ENCODE measurements at places on chromosomes 1 and 21. TPM values are rescaled to one million over a fixed set of nuclear protein-coding genes. Genes with fewer than 3 reads are reported as not detected.

The NCAM2 gene
- total RNA-seq, result 5.2 TPM

The PCSK9 gene
- total RNA-seq, result 0.26 TPM

The FCRL3 gene
- total RNA-seq, result not detected

The PIGM gene
- total RNA-seq, result 6.3 TPM

The ARHGEF10L gene
- 4.4 TPM for total RNA-seq

The PLA2G2C gene
- not detected for total RNA-seq

The SPATA46 gene
- not detected for total RNA-seq

The KRTAP11-1 gene
- not detected for total RNA-seq

The AADACL3 gene
- not detected for total RNA-seq

The RGS13 gene
- total RNA-seq, result not detected

The TTC24 gene
- total RNA-seq, result not detected

The AADACL4 gene
- not detected for total RNA-seq

The SYT2 gene
- total RNA-seq, result 0.03 TPM

The TGFB2 gene
- total RNA-seq, result 2.1 TPM

The SOX13 gene
- 9.7 TPM for total RNA-seq

The PRR9 gene
- not detected for total RNA-seq

The PRAMEF20 gene
- total RNA-seq, result not detected

The C8B gene
- not detected for total RNA-seq

The SYDE2 gene
- 2.0 TPM for total RNA-seq

The NPR1 gene
- total RNA-seq, result not detected

The REN gene
- not detected for total RNA-seq

The IL19 gene
- not detected for total RNA-seq

The GRHL3 gene
- not detected for total RNA-seq

The RNPC3 gene
- 5.5 TPM for total RNA-seq

The TRIM58 gene
- total RNA-seq, result 0.13 TPM

The PTGS2 gene
- total RNA-seq, result 1.4 TPM

The CFHR3 gene
- total RNA-seq, result not detected

The TINAGL1 gene
- not detected for total RNA-seq

The NEGR1 gene
- total RNA-seq, result not detected

The DFFB gene
- 8.0 TPM for total RNA-seq

The SPRR2F gene
- 0.51 TPM for total RNA-seq

The LRRC71 gene
- total RNA-seq, result not detected

The TMPRSS15 gene
- total RNA-seq, result 0.58 TPM

The GPR25 gene
- total RNA-seq, result not detected

The MAPKAPK2 gene
- 27.9 TPM for total RNA-seq

The USF1 gene
- total RNA-seq, result 48.9 TPM

The C1orf115 gene
- 10.3 TPM for total RNA-seq

All from SK-MEL-5 (cell line).